Bronchial epithelial cell (primary cell): ENCODE measurements at places on chromosomes 13 and 19. TPM values are rescaled to one million over a fixed set of nuclear protein-coding genes. Genes with fewer than 3 reads are reported as not detected.

DNA sequence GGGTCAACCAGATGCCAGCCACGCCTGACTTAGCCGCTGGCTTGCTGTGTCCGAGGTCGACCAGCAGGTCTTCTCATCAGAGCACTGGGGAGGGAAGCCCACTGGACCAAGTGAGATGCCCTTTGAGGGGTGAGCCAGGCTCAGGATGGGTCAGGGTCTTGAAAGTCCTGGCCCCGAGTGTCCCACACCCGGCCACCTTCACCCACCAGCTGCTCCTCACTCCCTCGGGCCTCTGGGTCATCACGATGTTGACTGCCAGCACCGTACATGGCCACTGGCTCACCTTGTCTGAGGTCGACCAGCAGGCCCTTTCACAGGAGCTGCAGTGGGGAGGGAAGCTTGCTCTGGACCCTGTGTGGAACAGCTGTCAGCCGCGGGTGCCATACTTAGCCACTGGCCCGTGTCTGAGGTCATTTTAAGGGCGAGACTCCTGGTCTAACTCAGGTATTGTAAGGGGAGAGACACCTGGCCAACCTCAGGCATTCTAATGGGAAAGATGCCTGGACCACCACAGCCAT is 1361.3 kb downstream of the UQCRFS1 start:
- DNase-seq: no peak

GRCh38 chr19:47897861-47898260 is 11.7 kb upstream of the SULT2A1 start:
- DNase-seq: no peak

DNA sequence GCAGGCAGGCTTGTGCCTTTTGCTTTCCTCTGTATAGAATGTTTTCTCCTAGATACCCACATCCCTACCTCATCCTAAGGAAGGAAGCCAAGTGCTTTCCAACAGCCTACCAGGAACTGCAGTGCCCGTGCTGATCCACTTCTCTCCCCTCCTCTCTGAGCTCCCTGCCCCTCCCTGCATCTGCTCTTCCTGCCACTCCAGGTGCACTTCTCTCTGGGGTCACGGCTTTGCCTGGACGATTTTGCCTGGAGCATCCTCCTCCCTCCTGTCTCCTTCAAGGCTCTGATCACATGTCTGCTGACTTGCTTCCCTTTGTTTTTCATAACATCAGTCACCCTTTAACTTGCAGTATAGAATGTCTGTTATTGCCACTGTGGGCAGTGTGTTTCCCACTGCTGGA is 34.7 kb upstream of the IRS2 start:
- no peak for DNase-seq

Gene TMEM190
- not detected in 2 replicates for total RNA-seq

DNA sequence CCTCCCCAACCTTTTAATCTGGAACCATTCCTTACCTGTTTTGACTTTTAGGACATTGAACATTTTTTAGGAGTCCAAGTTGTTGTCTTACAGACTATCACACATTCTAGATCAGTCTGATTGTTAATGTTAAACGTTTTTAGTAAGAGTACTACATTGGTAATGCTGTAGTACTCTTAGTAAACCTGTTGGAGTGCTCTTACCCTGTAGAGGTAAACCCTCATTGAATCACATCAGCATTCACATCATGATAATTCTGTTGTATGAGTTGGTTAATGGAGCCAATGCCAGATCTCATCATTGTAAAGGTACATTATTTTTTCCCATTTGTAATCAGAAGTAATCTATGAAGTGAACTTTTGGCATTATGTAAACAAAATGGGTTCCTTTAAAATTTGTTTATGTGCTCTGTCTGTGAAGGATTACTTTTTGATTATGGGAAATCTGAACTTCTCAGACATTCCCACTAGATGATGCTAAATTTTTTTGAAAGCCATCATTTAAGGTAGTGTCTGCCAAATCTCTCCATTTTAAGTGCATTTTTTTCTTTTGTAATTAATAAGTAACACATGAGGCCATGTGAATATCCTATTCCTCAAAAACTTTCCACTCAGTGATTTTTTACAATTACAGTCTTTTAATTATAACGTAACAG is 55.2 kb downstream of the VWA8 start:
- peak; percentile 72 for DNase-seq

Gene ZNF600
- 9.1 and 10.0 TPM in 2 replicates for total RNA-seq

Gene GGACT
- 5.5 and 9.0 TPM in 2 replicates for total RNA-seq

Gene FBXO17
- total RNA-seq: 5.0 and 11.6 TPM in 2 replicates

GRCh38 chr13:79003989-79004898 is 345.3 kb upstream of the OBI1 start:
- DNase-seq: no peak

DNA sequence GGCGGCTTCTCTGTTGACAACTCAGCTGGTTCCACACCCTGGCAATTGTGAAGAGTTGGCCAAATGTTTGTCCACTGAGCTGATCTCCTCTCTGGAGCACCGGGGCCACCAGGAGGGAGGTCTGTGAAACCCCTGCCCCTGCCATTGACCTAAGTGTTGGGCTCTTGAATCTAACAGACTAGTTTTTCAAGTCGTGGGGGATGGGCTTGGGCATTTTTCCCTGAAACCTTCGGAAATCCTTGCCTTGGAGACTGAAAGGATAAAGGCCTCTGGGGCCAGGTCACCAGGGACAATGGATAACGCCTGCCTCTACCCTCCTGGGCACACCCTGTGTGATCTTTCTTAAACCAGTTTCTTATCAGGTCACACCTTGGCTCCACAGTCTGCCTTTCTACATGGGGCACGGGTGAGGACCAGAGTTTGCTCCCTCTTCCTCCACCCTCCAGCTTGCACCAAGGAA is 881 bp downstream of the GEMIN7 start:
- no peak for DNase-seq

- DNase-seq: peak; percentile 93
Measured at GRCh38 chr13:42981853-42982252, 10.2 kb downstream of the EPSTI1 start.
